ENCODE measurements at places on chromosomes 2 and 18. TPM values are rescaled to one million over a fixed set of nuclear protein-coding genes. Genes with fewer than 3 reads are reported as not detected.

DNA sequence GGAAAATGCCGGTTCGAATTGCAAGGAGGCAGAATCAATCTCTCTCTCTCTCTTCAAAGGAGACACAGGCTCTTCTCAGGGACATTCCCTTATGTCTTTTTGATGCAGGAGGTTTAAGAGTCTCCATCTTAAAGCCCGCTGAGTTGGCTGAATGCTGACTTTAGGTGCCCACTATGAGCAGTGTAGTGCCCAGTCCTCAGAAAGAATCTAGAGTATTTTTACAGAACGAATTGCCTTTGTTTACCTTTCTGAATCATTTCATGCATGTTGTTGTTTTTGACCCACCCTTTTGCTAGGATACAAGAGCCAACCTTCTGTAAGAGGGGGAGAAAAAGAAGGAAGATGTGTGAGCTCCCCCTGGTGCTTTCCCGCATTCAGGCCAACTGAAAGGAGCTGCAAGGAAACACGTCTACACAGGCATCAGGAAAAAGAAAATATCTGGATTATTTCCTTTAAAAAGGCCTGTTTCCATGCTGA, 193.5 kb upstream of the TCF4 start:
- no peak for DNase-seq

DNA sequence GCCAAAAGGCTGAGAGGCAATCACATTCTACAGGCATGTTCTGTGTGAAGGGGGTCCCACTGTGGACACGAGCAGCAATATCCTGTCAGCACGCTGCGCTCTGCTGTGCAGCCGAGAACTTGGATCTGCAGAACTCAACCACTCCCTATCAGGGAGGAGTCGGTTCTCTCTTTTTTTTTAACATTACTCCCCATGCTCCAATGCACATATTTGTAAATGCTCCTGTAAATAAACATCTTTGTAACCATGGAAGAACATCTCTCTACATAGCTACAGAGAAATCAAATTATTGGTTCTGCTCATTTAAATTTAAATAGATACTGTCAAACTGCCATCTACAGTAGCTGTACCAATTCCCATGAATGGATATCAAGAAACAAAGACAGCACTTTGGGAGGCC, 3.0 kb upstream of the ANKRD23 start:
- no peak for DNase-seq

- DNase-seq, result no peak
Measured at GRCh38 chr2:233013027-233013461, at the start of gene NGEF. TSS of gene NGEF (minus strand) at chr2:233013256. CDS start at chr2:232974890, 38,366 bp downstream.

The DNMT3A gene
- total RNA-seq, result 76.7 TPM

The OSBPL1A gene
- 1.2 TPM for total RNA-seq

- DNase-seq, result no peak
Measured at GRCh38 chr2:145124085-145124484, 604.2 kb upstream of the ZEB2 start.
